ENCODE measurements at places on chromosomes 2 and 18. TPM values are rescaled to one million over a fixed set of nuclear protein-coding genes. Genes with fewer than 3 reads are reported as not detected.

Gene NPPC
- total RNA-seq: 3.4 TPM

Gene KHK
- total RNA-seq: 3.0 TPM

Gene LAMA1
- 0.06 TPM for total RNA-seq

GRCh38 chr2:121245120-121245820 is 39.7 kb downstream of the TFCP2L1 start:
- DNase-seq: no peak

- no peak for DNase-seq
These were observed 13.9 kb downstream of the PSMD14 start for GRCh38 chr2:161321944-161322648.
